Muscle of arm (tissue), 14 donors: ENCODE measurements at places on chromosomes 6 and 20. TPM values are rescaled to one million over a fixed set of nuclear protein-coding genes. Genes with fewer than 3 reads are reported as not detected.

VGLL2 gene
- 85.4 TPM for polyA plus RNA-seq

ZMYND8 gene
- polyA plus RNA-seq, result 33.2 TPM

BCAS1 gene
- 6.5 TPM for polyA plus RNA-seq

ABCC10 gene
- 13.7 TPM for polyA plus RNA-seq
